ENCODE measurements at places on chromosomes 6 and 20.

GRCh38 chr6:118641042-118641441 is 10.3 kb downstream of the CEP85L start:
- DNase-seq, result no peak

- no peak for DNase-seq
These were observed 320.9 kb upstream of the SASH1 start for GRCh38 chr6:148021699-148022098.

- DNase-seq, result no peak
These were observed 4.1 kb downstream of the RBM38 start for GRCh38 chr20:57395111-57395966.

DNA sequence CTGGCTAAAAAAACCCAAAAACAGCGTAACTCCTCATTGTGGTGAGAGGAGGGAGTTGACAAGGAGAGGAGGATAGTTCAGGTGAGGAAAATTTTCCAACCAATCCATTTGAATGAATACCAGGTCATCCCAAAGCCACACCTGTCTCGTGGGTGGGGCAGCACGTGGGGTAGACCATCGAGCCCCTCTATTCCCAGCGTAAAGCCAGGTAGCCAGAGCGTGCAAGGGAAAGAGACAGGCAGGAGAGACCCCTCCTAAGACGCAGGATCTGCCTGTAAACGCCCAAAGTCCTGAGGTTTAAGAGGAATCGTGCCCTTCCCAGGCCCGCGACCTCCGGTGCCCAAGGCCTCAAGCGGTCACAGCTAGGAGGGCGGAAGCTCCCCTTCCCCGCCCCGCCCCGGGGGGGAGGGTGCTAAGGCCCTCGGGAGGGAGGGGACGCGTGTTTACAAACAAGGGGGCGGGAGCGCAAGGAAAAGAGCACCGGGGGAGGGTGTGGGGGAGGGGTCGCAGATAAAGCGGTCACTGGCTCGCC is 712 bp downstream of the RXRB start:
- DNase-seq, result peak; percentile 61

- DNase-seq, result no peak
These were observed 21.0 kb downstream of the PPARD start for GRCh38 chr6:35363293-35363750.

DNA sequence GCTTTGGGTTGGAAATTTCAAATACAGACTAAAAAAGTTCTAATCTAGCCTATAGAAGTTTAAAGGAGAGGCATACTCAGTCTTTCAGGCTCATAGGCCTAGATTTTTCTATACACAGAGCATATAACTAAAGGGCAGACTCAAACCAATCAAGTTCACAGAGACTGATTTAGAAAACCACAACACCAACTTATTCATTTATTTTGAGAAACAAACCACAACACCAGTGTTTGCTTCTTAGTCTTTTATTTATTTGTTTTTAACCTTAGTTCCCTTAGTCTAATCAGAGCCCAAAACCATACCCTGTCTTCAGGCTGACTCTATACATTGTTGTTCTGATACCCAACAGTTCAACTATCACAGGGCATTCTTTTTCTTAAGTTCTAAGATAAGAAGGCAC is 103.7 kb downstream of the REV3L start:
- no peak for DNase-seq

GRCh38 chr6:129662980-129663431 is 47.0 kb downstream of the ARHGAP18 start:
- DNase-seq, result no peak

DNA sequence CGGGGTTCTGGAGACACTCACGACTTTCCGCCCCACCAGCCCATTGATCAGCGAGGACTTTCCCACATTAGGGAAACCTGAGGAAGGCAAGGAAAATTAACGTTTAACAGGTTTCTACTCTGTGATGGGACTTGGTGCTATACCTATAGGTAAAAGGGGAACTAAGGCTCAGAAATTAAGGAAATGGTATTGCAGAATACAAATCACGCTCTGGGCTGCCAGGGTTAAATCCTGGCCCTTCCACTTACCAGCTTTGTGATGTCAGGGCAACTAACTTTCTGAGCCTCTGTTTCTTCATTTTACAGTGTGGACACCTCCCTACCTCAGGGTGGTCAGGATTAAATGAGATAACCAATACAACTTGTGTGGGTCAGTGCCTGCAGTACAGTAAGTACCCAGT is 8.8 kb downstream of the GNL1 start:
- DNase-seq, result no peak

DNA sequence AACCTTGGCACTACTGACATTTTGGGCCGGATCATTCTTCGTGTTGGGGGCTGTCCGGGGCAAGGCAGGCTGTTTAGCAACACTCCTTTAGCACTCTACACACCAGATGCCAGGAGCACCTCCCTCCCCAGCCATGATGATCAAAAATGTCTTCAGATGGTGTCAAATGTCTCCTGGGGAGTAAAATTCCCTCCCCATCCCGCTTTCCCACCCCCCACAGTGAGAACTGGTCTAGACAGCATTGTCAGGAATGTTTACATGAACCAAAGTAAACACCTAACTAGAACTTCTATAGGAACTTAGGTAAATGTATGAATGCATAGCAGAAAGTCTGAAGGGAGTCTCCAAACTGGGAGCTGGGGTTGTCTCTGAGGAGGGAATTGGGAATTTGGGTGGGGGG is 70.0 kb upstream of the TOP1 start:
- no peak for DNase-seq

DNA sequence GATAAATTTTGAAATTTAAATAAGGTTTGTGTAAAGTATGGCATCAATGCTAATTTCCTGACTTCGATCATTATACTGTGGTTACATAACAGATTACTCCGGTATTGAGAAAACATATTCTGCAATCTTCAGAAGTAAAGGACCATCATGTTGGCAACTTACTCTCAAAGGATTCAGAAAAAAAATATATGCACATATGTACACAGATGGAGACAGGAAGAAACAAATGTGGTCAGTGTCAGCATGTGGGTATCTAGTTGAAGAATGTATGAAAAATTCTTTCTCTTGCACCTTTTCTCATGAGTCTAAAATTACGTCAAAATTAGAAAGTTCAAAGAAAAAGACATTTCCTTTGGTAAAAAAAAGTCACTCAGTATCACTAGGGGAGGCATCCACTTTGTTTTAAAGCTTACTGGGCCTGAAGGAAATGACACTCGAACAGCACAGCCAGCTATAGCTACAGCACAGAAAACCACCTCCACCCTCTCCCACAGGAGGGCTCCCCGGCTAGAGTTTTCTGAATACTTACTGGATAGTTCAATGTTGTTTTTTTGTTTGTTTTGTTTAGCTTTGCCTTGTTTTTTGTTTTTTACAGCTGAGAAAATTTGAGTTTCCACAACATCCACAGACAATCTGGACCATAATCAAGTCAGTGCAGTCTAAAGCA is 317.2 kb upstream of the AGPAT4 start:
- no peak for DNase-seq

DNA sequence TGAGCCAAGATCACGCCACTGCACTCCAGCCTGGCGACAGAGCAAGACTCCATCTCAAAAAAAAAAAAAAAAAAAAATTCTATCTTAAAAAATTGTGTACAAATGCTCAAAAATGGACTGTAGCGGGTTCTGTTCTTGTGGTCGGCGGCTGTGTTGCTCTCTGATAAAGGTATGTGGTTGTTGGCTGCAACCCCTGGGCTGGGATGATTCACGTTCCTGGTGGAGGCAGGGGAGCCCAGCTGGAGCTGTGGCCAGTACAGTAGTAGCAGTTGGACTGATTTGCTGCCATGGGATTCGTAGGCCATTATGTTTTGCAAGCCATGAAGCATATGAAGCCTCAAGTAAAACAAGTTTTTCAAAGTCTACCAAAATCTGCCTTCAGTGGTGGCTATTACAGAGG is 22.3 kb downstream of the MDN1 start:
- DNase-seq, result no peak

- DNase-seq, result no peak
These were observed 53.8 kb downstream of the PRND start for GRCh38 chr20:4775322-4776078.

- DNase-seq, result no peak
These were observed 26.3 kb upstream of the LAMP5 start for GRCh38 chr20:9488063-9488462.

DNA sequence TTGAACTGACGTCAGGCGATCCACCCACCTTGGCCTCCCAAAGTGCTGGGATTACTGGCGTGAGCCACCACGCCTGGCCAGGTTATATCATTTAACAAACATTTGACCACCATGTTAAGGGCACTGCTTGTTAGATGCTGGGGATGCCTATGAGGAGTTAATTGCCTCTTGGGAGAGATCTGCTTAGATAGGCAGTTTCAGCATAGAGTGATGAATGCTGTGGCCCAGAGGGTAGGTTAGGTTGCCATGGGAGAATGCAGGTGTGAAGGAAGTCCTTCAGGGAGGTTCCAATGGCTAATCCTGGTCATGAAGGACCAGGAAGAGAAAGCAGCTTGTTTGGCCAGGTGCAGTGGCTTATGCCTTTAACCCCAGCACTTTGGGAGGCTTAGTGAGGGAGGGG is 17.0 kb downstream of the PHF20 start:
- no peak for DNase-seq

GRCh38 chr6:167552961-167553735 is 228.3 kb downstream of the TTLL2 start:
- DNase-seq, result no peak

DNA sequence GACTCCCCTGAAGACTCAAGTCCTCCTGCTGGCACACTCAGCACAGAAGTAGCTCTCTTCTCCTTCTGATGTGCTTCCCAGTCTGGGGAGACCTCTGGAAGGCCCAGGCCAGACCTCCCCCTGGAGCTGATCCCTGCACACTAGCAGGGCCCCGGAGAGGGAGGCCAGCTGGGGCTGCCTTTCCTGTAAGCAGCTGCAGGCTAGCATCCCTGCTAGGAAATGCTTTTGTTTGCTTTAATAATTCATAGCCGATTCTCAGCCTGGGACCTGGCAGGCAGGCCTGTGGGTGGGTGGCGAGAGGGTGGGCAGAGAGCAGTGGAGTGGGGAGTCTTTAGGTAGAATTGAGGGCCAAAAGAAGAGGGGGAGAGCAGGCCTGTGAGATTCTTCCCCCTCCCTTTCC is 5.2 kb downstream of the EBF4 start:
- DNase-seq, result no peak

GRCh38 chr6:25486550-25486949 is 165.5 kb upstream of the SCGN start:
- no peak for DNase-seq

DNA sequence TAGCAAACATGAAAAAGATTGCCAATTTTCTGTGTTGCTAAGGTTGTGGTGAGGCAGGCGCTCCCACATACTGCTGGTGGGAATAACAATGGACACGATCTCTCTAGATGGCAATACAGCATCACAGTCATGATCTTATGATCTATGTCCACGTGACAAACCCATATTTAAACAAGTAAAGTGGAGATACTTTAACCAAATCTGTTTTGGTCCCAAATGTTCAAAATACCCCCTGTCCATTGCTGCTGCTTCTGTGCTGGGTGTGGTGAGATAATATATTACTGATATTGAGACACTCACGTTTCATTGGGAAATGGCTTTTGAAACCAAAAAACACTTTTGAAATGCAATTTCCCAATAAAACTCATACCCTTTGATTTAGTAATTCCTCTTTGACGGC is 23.0 kb downstream of the SIRPD start:
- no peak for DNase-seq

- no peak for DNase-seq
These were observed 114.5 kb downstream of the FAM120B start for GRCh38 chr6:170420791-170421776.

GRCh38 chr6:125151700-125152099 is 1.9 kb upstream of the TPD52L1 start:
- no peak for DNase-seq

DNA sequence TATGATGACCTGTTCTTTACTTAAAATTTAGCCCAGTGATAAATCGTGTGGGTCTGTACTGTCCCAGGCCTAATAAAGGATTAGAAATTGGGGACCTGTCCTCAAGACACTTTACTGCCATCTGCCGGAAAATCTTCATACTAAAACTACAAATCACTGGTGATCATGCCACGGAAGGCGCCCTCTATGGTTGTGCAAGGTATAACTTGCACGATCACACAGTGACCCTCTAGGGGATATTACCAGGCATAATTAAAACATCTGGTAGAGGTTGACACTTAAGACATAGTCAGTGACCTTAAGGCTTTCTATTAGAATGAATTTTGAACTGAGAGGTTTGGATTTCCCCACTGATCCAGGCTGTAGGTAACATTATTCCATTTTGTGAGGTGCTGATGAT is 172.6 kb downstream of the BMP2 start:
- DNase-seq, result no peak

DNA sequence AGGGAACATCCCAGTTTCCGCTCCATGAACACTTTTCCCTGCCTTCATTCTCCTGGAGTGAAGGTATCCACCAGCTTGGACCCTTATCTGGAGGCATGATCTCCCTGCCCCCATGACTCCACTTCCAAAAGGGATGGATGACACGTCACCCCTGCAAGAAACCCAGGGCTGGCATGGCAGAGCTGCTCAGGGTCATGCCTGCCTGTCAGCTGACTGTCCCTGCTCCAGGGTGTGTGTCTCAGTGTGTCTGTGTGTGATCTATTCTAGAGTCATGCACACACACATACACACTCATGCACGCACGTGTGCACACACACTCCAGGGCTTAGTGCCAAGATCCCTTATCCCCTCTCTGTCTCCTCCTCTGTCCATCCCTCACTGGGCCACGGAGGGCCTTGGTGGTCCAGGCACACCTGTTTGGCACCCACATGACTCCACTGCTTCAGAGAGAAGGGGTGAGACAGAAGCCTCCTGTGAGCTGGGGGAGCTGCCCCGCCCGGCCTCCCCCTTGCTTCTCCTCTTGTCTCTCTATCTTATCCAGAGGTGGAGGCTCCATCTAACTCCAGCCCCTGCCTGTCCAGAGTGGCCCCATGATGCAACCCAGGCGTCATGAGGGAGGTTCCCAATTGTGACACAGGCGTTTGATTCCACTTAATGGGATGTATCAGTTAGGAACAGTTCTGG is 290.9 kb downstream of the CDC5L start:
- no peak for DNase-seq

Data from activated T-helper 1 cell treated with Interleukin-2 at 50 U/mL for 16 hours (primary cell).